ENCODE measurements at places on chromosomes 11 and 22. TPM values are rescaled to one million over a fixed set of nuclear protein-coding genes. Genes with fewer than 3 reads are reported as not detected.

DDTL gene
- total RNA-seq: 0.61 TPM

CBLIF gene
- total RNA-seq: not detected

SYT7 gene
- total RNA-seq: 0.65 TPM

OR52L1 gene
- total RNA-seq: not detected

SEC14L6 gene
- total RNA-seq: not detected
